Endothelial cell of umbilical vein (primary cell): ENCODE measurements at places on chromosomes 2 and 18. TPM values are rescaled to one million over a fixed set of nuclear protein-coding genes. Genes with fewer than 3 reads are reported as not detected.

- DNase-seq = peak; percentile 22
Measured at GRCh38 chr18:22108674-22109073, 60.7 kb upstream of the GATA6 start.

Gene SERPINB2
- total RNA-seq = 0.24 and 0.39 TPM in 2 replicates

Gene AGXT
- total RNA-seq = not detected in 2 replicates

DNA sequence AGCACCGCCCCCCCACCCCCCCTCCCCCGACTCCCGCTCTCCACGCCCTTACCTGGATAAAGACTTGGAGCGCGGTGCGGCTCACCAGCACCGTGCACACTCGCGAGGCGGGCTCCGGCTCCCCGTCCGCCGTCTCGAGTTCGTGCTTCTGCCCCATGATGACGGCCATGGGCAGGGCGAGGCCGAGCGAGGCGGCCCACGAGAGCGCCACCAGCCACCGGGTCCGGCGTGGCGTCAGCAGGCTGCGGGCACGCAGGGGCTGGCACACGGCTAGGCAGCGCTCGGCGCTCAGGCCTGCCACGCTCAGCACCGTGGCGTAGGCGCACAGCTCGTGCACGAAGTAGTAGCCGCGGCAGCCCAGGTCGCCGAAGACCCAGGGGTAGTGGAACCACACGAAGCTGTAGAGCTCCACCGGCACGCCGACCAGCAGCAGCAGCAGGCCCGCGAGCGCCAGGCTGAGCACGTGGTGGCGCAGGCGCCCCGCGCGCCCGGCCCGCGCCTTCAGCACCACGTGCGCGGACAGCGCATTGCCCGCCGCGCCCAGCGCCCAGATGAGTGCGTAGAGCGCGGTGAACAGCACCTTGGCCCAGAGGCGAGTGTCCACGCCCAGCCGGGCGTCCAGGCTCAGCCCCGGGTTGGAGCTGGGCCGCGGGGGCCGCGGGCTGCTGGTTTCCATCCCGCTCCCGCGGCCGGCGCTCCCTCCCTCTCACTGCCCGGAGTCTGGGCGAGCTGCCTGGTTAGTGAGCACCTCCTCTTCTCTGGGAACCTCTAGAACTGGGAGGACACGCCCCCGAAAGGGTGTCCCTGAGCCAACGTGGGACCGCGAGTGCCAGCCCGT is at the start of gene NTSR2:
Gene NTSR2, minus strand, starts transcription at position 742 of the 838 bp plus-strand sequence. Its CDS starts 66 bp downstream, at position 676.
- DNase-seq = peak; percentile 54

Gene IL1RN
- not detected in 2 replicates for total RNA-seq

DNA sequence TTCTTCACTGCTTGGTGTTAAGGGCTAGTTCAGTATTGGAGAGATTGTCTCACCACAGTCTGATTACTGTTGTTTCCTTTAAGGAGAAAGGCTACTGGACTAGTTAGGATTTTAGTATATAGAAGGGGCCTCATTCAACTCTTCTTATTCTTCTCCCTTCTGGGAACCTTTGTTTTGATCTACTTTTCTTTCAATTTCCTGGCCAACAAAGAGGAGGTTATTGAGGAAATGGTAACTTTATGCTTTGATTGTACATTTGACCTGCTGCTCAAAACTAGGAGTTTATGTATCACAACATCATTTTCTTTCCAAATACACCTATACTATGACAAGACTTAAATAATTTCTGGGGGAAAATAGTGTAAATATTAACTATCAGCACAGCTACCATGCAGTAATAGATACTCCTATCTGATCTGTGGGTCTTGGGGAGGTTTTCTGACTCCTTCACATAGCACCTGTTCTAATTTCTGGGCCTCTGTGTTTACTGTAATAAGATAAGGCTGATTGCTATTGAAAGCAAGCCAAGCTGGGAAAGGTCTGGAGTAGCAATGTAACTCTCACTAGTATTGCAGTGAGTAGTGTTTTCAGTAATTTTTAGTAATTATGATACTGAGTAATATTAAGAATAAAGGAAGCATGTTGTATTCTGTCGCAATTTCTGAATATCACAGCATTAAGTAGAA is 395.3 kb downstream of the NUP35 start:
- DNase-seq = no peak

DNA sequence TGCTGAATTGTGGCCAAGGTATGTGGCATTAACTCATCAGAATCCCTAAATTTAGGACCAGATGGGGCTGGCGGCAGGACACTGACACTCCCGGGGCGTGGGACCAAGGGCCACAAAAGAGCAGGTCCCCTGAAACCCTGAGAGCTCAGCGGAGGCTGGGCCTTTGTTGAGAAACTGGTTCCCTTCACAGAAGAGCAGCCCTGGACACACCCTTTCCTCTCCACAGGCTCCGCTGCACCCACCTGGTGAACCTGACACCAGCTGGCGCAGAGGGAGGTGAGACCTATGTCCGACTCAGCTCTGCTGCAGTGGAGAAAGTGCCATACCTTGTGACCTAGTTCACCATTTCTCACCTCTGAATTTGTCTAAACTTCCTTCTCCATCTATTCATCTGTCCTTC is 119.5 kb downstream of the RTP5 start:
- no peak for DNase-seq

GRCh38 chr2:181725476-181725875 is 45.2 kb upstream of the NEUROD1 start:
- no peak for DNase-seq

DNA sequence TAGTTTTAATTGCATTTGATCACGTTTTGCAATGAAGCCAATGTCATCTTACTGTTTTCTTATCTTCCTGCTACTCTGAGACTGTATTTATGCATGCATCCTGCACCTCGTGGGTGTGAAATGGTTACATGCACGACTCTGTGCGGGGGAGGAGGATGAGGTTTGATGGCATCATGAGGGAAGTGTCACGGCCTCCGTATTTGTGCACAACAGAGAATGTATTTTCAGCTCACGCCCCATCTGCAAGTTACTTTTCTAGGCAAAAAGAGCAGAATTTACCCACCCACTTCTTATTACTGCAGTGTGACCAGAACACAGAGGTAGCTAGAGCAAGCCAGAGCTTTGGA is 145.1 kb downstream of the TDRD15 start:
- no peak for DNase-seq

GRCh38 chr2:221527776-221528309 is 44.3 kb downstream of the EPHA4 start:
- peak; percentile 68 for DNase-seq

- no peak for DNase-seq
Measured at GRCh38 chr2:149357058-149357457, 26.7 kb downstream of the LYPD6 start.

DNA sequence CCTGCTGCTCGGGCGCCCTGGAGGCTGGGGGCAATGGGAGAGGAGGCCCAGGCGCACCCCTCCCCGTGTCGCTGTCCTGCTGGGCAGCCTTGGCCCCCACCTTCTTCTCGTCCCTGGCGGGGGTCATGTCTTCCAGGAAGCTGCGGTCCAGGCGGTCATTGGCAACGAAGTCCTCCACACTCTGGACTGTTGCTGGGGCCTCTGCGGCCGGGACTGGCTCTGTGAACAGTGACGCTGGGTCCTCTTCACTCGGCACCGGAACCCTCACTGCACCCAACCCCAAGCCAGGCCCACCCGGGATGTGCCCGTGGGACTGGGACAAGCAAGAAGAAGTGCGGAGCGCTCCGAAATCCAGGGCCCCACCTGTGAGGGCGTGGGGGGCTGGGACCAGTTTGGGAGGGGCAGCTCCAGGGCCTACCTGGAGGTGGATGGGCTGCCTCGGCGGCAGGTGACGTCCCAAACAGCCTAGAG is 308.0 kb downstream of the CCDC74A start:
- no peak for DNase-seq

Gene GALR1
- not detected in 2 replicates for total RNA-seq

- DNase-seq = peak; percentile 99
Measured at GRCh38 chr2:215435870-215436704, at the start of gene FN1. Gene FN1, minus strand, starts transcription at chr2:215436068. Its CDS starts 266 bp downstream, at chr2:215435802.

Gene IL1R2
- total RNA-seq = not detected in 2 replicates

GRCh38 chr2:192437653-192438052 is 242.9 kb upstream of the TMEFF2 start:
- no peak for DNase-seq

DNA sequence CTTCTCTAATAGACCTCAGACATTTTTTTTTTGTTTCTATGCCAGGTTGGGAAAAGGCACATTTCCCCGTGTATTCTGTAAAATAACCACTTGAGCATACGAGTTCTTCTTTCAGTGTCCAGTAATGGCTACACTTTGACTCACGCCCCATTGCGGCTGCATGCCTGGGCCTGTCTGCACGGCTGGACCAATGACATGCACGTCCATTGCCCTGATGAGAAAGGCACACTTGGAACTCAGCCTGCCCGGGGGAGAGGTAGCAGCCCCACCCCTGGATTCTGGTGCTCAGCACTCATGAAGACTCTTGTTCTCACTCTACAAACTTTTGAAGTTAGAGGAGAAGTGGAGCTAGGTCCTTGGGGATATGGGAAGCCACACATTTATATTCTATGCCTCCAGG is 5.8 kb downstream of the PCARE start:
- no peak for DNase-seq

- peak; percentile 40 for DNase-seq
Measured at GRCh38 chr2:205814039-205814364, 131.7 kb downstream of the NRP2 start.

Gene REG3G
- total RNA-seq = not detected in 2 replicates

- peak; percentile 56 for DNase-seq
Measured at GRCh38 chr2:207254591-207255464, 89.1 kb upstream of the KLF7 start.

DNA sequence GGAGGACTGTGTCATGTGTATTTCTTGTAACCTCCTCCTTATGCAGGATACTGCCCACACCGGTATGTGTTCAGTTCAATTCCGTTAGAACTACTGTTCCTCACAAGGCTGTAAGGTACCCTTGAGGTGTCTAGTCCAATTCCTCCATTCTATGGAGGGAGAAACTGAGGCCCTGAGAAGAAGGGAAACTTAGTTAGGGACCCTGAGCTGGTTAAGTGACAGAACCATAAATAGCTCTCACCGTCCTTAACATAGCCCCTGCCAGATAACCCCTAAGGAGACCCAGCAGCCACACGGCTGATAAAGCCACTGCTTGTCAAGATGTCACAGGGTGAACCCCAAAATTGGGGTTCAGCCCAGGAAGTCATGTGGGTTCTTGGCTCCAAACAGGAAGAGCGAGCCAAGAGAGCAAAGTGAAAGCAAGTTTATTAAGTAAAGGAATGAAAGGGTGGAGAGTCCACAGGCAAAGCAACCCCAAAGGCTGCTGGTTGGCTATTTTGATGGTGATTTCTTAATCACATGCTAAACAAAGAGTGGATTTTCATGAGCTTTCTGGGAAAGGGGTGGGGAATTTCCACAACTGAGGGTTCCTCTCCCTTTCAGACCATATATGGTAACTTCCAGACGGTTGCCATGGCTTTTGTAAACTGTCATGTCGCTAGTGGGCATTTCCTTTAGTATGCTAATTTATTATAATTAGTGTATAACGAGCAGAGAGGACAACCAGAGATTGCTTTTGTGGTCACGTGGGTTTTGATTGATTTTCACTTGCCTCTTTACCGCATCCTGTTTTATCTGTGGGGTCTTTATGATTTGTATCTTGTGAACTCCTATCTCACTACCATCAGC is 83.4 kb upstream of the RTN4 start:
- peak; percentile 61 for DNase-seq

Gene DSG1
- not detected in 2 replicates for total RNA-seq

- DNase-seq = no peak
Measured at GRCh38 chr2:235668782-235669181, 174.9 kb downstream of the AGAP1 start.

Gene SERPINB10
- total RNA-seq = not detected in 2 replicates

Gene LAMA3
- total RNA-seq = 7.1 and 12.3 TPM in 2 replicates

GRCh38 chr2:166090908-166091307 is 36.9 kb downstream of the SCN1A start:
- no peak for DNase-seq

Gene DSEL
- total RNA-seq = 4.5 TPM in 2 replicates

Gene CCDC148
- total RNA-seq = 0.69 TPM in 1 of 2 replicates, not detected in the other

DNA sequence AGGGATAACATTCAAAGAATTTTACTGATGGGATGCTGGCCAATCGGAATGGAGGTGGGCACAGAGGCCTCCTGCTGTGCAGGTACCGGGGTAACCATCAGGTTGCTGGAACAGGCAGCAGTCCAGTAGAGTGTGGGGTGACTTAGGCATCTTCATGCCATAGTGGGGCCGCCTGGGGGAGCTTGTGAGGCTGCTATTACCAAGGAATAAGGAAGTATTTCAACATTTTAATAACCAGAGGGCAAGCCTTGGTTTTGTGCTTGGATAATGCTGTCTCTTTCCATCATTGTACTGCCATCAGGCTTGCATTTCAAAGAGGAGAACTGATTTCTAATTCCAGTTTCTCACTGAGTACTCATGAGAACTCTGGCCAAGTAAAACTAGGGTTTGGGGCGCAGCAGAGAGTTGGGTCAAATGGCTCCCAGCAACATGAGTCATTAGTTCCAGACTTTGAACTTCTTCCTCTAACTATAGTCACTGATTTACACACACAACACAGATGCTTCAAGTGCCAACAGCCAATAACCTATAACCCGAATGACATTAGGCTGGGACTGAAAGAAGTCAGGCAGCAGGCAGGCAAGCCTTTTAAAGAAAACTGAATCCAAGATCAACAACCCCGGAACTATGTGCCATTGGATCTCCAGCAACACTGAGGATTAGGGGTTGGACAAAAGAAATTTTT is 56.1 kb upstream of the FHL2 start:
- DNase-seq = peak; percentile 72

DNA sequence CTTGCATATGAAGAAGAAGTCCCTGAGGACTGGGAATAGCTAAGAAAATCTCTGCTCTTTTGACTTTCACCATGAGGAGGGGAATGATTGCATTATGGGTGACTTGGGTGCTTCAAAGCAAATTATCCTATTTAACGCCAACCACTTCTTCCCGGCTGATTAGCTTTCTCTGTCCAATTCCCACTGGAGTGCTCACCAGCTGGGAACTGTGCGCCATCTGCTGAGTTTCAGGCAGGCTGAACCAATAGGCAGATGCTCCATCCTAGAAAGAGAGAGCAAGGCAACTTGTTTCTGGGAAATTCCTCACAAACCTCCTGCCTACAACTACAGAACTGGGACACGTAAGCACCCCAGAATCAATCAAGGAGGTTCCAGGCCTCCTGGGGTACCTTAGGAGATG is 49.4 kb downstream of the POLE4 start:
- no peak for DNase-seq

- DNase-seq = no peak
Measured at GRCh38 chr2:8457699-8458502, 224.0 kb upstream of the ID2 start.

GRCh38 chr2:147543056-147543455 is 301.8 kb upstream of the ACVR2A start:
- no peak for DNase-seq

DNA sequence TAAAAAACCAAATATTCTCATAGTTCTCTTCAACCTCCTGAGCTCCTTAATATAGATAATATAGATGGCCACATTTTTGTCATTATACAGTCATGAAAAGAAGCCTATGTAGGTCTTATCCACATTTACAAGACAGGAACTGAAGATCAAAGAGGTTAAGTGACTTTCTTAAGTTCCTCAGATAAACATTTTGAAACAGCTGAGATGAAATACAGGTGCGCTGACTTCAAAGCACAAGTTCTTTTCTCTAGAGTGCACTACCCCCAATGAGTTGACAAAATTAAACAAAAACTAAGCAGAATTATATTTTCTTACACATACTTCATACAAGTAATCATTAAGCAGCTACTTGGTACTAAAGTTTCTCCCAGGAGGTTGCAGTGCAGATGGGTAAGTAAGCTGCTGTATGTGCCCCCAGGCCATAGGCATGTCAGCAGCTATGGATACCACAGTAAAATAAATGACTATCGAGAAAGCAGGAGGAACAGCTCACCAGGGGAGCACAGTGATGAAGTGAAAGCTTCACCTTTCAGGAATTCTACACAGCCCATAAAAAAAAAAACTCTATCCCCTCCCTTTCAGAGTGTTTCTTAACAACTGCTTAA is 199.8 kb downstream of the DPP10 start:
- no peak for DNase-seq

Gene MAL
- not detected in 2 replicates for total RNA-seq

GRCh38 chr18:51711298-51711889 is 513.9 kb upstream of the MEX3C start:
- no peak for DNase-seq
